ENCODE measurements at places on chromosomes 11 and 22. TPM values are rescaled to one million over a fixed set of nuclear protein-coding genes. Genes with fewer than 3 reads are reported as not detected.

The CCDC73 gene
- total RNA-seq: 0.06 TPM

The PLXNB2 gene
- 302 TPM for total RNA-seq

The NNMT gene
- 14.5 TPM for total RNA-seq

The SLC37A2 gene
- total RNA-seq: 5.3 TPM

The NRIP3 gene
- total RNA-seq: 1.3 TPM

The TEAD1 gene
- total RNA-seq: 105 TPM

The KRTAP5-8 gene
- total RNA-seq: 1.1 TPM

The MS4A3 gene
- 8.8 TPM for total RNA-seq

The GPR83 gene
- 0.41 TPM for total RNA-seq

The TMPRSS5 gene
- total RNA-seq: 1.5 TPM

The HMOX1 gene
- 28.5 TPM for total RNA-seq

The CCDC87 gene
- total RNA-seq: 0.23 TPM

The AIFM3 gene
- total RNA-seq: 0.99 TPM

The SLC25A18 gene
- 0.53 TPM for total RNA-seq

The CD248 gene
- 49.7 TPM for total RNA-seq

The POU2AF3 gene
- total RNA-seq: 4.0 TPM

The MYRF gene
- 12.7 TPM for total RNA-seq

The OR8D1 gene
- total RNA-seq: not detected

The GLB1L2 gene
- total RNA-seq: 9.2 TPM

The PHOX2A gene
- total RNA-seq: not detected

The SCUBE1 gene
- total RNA-seq: 10.7 TPM

The OLFML1 gene
- total RNA-seq: 32.1 TPM

The C11orf65 gene
- total RNA-seq: 0.64 TPM

The KCNA4 gene
- 1.3 TPM for total RNA-seq

The ZP1 gene
- total RNA-seq: not detected

The CATSPERZ gene
- not detected for total RNA-seq

The SPI1 gene
- total RNA-seq: 19.0 TPM

The IGSF9B gene
- 6.8 TPM for total RNA-seq

The RTCB gene
- 56.6 TPM for total RNA-seq

The CELSR1 gene
- total RNA-seq: 32.1 TPM

The MS4A15 gene
- not detected for total RNA-seq

The GGT1 gene
- total RNA-seq: 44.6 TPM

The CCDC188 gene
- total RNA-seq: 0.35 TPM

The PNPLA3 gene
- total RNA-seq: 1.3 TPM

The LRP5 gene
- 72.8 TPM for total RNA-seq

The SAA2 gene
- total RNA-seq: not detected

The MRGPRE gene
- not detected for total RNA-seq

The DAGLA gene
- 3.6 TPM for total RNA-seq
